Fibroblast of mammary gland (primary cell): ENCODE measurements at places on chromosomes 1 and 21.

DNA sequence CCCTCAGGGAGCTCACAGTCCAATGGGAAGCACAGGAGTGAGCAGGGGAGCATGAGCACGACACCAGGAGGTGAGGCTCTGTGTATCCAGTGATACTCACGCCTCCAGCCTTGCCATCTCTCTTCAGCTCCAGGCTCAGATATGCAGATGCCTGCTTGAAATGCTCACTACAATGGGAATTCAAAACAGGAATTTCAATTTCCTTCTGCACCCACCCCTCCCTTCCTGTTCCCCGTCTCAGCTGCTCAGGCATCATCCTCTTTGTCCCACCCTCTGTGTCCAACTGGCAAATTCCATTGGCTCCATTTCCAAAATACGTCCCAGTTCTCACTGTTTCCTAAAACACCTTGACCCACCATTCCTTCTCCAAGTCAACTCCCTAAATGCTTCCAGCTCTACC, 58.9 kb downstream of the FBXO2 start:
- DNase-seq: no peak

GRCh38 chr1:23344987-23345472, 946 bp upstream of the HNRNPR start:
- peak; percentile 39 for DNase-seq

DNA sequence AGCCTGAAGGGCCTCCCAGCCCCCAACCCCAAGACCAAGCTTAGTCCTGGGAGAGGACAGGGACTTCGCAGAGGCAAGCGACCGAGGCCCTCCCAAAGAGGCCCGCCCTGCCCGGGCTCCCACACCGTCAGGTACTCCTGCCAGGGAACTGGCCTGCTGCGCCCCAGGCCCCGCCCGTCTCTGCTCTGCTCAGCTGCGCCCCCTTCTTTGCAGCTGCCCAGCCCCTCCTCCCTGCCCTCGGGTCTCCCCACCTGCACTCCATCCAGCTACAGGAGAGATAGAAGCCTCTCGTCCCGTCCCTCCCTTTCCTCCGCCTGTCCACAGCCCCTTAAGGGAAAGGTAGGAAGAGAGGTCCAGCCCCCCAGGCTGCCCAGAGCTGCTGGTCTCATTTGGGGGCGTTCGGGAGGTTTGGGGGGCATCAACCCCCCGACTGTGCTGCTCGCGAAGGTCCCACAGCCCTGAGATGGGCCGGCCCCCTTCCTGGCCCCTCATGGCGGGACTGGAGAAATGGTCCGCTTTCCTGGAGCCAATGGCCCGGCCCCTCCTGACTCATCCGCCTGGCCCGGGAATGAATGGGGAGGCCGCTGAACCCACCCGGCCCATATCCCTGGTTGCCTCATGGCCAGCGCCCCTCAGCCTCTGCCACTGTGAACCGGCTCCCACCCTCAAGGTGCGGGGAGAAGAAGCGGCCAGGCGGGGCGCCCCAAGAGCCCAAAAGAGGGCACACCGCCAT, 21.9 kb upstream of the ARF1 start:
- DNase-seq: no peak

GRCh38 chr1:91440847-91441246, 36.2 kb upstream of the HFM1 start:
- DNase-seq: peak; percentile 35

DNA sequence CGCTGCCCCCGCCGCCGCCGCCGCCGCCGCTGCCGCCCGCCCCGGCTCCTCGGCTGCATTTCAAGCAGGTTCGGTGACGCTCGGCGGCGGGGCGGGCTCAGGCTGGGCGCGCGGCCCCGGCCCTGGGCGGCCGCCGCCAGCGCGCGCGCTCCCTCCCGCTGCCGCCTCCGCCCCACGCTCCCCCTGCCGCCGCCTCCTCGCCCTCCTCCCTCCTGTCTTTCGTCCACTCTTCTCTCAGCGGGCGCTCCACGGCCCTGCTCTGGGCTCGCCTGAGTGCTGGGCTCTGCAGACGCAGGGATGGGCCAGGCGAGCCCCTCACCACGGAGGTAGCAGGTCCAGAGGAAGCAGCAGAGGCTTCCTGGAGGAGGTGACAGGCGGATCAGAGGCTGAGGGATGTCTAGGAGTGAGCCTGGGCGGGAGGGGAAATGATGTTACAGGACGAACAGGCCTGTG, at the start of gene LRP8:
Gene LRP8 (minus strand): TSS at position 62 of the 453 bp plus-strand sequence. CDS start 158 bp downstream, outside the sequence.
- DNase-seq: peak; percentile 46

DNA sequence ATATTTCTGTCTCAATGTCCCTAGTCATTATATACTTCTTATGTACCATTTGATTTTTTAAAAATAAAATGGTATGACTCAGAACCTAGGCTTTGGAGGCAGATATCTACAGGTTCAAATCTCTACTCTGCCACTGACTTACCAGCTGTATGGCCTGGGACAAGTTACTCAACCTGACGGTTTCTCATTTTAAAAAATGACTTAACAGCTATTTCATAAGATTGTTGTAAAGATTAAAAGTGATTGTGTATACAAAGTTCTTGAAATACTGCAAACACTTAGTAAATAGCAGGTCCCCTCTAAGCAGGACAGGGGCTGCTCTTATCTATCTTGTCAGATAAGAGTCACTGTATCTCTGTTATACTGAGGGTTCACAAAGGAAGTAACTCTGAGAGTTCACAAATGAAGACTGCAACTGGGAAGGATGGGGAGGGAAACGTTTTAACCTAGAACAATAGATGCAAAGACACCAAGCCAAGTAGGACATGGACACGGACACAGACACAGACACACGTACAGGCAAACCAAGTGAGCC, 2.6 kb downstream of the BCAR3 start:
- no peak for DNase-seq

- DNase-seq: no peak
These were observed 41.3 kb upstream of the LAMC2 start for GRCh38 chr1:183144752-183145151.

- no peak for DNase-seq
These were observed 16.6 kb upstream of the CLCA4 start for GRCh38 chr1:86530211-86530845.

DNA sequence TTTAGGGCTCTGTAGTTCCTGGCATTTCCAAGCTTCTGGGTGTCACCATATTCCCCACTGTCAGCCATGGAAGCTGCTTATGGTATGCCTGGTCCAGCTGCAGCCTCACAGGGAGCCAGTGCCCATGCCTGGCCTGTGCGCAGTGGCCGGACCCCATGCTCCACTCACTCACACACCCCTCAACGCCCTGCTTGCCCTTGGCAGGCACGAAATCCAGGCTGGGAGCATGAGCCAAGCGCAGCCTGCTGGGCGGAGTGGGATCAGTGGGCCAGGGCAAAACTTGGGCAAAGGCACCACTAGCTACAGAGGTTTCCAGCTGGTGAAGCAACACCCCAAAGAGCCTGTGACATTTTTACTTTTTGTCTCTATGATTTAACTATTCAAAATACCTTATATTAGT, 520.4 kb downstream of the RWDD3 start:
- no peak for DNase-seq

GRCh38 chr1:148161053-148161901, 9.2 kb upstream of the NBPF11 start:
- no peak for DNase-seq

DNA sequence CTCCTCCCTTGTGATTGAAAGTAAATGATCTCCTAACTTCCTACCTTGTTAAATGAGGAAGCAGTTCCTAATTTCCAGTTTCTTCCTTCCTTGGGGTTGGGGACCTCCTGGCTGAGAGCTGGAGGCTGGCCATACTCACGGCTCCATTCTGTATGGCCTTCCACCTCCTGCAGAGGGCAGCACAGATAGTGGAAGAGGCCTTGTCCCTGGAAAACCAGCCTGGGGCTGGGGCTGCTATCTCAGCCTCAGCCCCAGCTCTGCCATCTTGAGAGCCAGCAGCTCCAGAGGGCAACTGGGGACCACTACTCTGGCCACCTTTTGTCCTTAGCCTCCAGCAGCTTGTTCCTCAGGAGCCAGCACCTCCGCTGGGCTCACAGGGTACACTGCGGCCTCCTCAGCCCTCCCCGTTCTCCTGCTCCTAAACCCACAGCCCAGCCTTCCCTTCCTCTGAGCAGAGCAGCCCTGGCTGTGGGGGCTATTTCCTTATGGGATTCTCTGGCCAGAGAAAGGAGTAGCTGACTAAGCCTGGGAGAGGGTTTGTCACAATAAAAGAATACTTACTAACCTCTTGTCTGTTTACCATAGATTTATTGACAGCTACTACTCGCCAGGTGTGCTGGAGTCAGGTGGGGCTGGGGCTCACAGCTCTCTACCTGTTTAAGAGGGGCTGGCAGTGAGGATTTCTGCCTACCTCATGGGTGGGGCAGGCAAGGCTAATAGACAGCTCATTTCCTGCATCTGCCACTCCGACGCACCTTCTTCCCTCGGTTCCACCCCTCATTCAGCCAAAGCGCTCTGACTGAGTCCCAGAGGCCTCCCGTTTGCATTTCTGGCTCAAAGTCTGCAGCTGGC, 6.3 kb downstream of the TMEM234 start:
- DNase-seq: peak; percentile 62

DNA sequence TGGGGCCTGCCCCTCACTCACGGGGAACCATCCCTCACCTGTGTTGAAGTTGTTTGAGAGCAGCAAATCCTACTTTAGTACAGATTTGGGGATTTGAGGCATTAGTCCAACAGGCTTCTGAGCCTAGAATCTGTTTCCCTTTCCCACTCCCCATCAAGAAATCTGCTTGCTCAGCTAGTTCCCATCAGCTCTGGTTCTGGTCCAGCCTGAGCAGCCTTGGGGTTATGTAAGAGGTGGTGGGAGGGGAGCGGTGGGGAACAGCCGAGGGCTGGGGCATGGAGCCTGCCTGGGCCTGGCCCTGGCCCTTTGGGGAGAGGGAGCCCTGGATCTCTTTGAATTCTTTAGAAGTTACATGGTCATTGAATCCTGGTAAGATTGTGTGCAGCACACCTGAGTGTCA, 4.1 kb downstream of the GSTM5 start:
- DNase-seq: no peak

GRCh38 chr1:7549277-7550161, 221.6 kb upstream of the VAMP3 start:
- peak; percentile 73 for DNase-seq

DNA sequence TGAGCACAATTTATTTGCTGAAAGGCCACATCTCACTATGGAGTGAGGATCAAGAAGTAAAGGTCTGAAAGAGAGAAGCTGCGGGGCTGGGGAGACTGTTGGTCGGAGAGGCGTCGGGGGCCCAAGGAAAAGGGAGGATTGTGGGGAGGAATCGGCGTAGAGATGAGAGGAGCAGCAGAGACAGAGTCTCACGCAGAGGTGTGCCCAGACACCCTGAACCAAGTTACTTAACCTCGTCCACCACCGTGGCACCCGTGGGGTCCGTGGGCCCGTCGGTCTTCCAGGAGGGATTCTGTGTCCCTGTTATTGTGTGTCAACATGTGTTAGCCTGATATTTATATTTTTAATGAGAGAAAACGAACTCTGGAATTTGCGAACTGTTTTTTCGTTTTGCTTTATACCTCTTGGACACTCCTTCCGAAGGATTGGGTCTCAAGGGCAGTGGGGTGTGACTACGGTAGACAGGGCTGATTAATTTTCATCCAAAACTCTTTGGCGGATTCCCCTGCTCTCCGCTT, 3.8 kb upstream of the NBPF1 start:
- no peak for DNase-seq
